NCI-H1092 treated with DMSO at 0.1 percent for 48 hours (cell line): ENCODE measurements at places on chromosomes 12 and 14.

DNA sequence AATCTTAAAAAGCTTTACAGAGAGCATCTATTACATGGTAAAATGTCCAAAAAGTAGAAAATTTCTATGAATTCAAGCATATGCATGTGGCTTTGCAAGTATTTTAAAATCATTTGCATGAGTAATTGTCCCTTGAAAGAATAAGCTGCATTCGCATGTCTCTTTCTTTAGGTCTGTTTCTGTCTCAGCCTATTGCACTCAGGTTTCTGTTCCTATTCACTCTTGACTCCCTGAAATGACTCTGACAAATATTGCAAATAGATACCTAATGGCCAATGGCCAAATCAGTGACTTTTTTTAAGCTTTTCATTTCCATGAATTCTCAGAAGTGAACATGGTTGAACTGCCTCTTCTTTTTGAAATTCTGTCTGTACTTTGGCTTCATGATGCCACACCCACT is 6.4 kb upstream of the TTC8 start:
- DNase-seq, result no peak

DNA sequence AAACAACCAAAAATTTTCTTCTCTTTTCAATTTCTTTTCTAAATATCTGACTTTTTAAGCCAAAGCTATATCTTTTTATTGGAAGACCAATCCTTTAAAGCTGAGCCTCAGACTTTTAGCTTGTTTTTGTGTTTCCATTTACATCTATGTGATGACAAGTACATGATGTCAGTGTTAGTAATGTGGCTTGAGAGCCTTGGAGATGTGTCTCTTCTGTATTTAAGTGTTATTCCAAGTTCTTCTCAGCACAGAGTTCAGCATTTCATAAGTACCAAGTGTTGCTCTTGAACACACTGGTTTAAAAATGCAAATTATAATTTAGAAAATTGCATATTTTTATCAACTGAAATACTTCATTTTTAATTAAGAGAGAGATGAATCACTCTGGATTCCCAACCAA is 948.9 kb upstream of the FLRT2 start:
- DNase-seq, result no peak

- DNase-seq, result peak; percentile 91
Observed at GRCh38 chr14:42556551-42556950, 949.9 kb downstream of the LRFN5 start.

DNA sequence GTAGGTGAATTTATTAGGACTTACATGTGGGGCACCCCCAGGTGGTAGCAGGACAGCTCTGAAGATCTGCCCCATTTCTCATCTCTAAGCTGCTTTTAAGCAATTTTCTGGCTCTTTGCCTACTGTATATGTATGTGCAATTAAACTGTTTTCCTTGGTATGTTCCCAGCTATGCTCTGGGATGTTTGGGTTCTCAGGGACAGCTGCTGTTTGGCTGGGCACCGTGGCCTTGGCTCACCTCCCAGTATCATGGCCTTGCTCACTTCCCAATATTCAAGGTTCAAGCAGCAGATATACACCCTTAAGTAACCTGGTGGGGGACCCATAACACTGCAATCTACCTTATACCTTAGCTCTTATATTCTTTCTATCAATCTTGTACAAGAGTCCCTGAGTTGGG is 53.7 kb upstream of the KITLG start:
- DNase-seq, result peak; percentile 40

DNA sequence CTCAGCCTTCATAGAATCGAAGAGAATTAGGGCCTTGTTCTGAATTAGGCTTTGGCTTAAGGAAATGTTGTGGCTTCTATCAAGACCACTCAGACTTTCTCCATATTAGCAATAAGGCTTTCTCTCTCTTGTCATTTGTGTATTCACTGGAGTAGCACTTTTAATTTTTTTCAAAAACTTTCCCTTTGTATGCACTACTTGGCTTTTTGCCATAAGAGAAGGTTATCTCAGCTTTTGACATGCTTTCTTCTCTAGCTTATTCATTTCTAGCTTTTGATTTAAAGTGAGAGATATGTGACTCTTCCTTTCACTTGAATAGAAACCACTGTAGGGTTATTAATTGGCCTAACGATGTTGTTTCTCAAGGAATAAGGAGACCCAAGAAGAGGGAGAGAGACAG is 244.2 kb downstream of the GPHN start:
- no peak for DNase-seq

DNA sequence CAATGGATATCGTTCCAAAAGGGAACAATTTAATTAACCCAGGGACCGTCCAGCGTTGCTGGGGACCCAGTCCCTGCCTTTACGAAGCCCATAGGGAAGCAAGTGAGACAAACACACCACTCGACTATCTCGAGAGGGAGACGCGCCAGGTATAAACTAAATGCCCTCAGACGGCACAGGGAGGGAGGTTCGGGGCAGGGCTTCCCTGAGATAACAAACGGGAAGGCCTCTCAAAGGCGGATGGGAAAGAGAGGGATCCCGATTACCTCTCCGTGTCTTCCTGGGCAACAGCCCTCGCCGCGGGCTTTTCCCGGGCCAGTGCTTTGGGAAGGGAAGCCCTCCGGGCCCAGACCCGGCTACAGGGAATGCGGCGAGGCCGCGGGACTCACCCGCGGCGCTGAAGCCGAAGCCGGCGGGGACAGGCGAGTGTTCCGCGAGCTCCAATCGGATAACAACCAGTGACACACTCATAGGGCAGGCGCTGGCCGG is 390 bp downstream of the BRAP start:
- DNase-seq, result no peak

DNA sequence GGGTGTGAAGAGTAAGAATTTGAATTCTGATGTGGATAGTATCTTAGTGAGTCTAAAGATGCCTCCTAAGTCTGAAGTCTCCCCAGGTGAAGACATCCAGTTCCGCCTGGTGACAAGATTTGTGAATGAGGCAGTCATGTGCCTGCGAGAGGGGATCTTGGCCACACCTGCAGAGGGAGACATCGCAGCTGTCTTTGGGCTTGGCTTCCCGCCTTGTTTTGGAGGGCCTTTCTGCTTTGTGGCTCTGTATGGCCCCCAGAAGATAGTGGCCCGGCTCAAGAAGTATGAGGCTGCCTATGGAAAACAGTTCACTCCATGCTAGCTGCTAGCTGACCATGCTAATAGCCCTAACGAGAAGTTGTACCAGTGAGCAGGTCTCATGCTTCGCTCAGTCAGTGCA is 24.6 kb upstream of the AICDA start:
- DNase-seq, result no peak

GRCh38 chr12:27107986-27108385 is 25.6 kb upstream of the C12orf71 start:
- DNase-seq, result no peak

- DNase-seq, result peak; percentile 10
Observed at GRCh38 chr14:54364555-54365415, 32.0 kb upstream of the CDKN3 start.

GRCh38 chr12:6632026-6632983 is 3.5 kb downstream of the LPAR5 start:
- no peak for DNase-seq

- DNase-seq, result no peak
Observed at GRCh38 chr14:54918427-54918826, 15.8 kb upstream of the GCH1 start.

GRCh38 chr12:87074781-87075180 is 818.6 kb upstream of the MGAT4C start:
- no peak for DNase-seq

- no peak for DNase-seq
Observed at GRCh38 chr12:30927222-30927611, 669 bp downstream of the TSPAN11 start.

DNA sequence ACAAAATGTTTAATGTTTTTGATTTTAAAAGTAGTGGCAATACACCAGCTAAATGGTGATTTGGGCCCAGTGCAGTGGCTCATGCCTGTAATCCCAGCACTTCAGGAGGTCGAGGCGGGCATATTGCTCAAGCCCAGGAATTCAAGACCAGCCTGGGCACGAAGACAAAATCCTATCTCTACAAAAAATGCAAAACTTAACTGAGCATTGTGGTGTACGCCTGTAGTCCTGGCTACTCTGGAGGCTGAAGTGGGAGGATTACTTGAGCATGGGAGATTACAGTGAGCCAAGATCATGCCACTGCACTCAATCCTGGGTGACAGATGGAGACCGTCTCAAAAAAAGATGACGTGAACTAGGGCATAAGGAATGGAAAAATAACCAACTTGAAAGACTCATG is 4.7 kb downstream of the RPL36AL start:
- no peak for DNase-seq

- peak; percentile 67 for DNase-seq
Observed at GRCh38 chr14:23483236-23483854, 13.8 kb downstream of the NGDN start.

DNA sequence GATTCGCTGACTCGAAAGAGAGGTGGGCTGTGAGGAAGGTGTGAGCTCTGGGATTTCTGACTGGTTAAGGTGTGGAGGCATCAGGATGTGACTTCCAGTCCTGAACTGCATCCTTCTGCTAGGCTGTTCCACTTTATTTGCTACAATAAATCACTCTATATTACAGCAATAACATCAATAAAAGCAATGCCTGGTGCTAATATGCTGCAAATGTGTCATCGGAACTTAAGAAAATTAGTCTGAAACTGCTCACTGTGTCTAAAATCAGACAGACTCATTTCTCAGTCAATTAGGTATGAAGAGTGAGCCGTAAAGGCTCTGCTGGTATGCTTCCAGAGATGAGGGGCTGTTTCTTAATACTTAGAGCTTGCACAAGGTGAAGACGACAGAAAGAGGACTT is 126.6 kb downstream of the HELB start:
- DNase-seq, result no peak

DNA sequence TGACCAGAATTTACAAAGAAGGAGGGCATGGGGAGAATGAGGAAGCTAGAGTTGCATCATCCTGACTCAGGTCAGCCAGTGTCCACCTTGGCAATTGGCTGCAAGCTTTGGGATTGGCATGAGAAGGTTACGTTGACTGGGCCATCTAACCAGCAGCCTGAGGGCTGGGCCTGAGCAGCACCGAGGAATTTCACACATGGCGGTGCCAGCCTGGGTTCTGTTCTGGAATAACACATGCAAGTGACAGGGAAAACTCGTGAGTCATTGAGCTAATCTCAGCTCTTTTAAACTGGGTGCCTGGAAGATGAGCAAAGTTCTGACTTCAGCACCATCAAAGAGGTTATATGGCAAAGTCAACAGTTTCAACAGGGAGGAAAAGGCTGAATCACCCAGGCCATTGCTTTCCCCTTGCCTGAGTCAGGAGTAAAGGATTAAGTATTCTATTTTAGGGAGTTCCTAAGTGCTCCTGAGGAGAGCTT is 543.2 kb upstream of the TBX3 start:
- no peak for DNase-seq

DNA sequence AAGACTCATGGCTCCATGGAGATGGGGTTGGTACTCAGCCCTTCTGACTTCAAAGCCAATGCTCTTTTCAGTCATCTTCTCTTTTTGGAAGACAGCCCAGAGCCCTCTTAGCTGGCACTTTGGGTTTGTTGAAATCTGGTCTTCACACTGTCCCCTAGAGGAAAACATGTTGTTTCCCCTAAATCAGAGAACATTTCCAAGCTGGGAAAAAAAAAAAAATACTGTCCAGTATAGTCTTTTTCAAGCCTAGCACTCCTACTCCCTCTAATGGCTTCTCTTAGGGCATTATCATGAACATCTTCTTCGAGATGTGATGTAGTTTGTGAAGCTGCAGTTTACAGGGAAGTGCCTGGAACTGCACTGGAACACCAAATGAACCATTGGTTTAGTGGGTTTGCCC is 3.0 kb upstream of the ZC3H14 start:
- DNase-seq, result peak; percentile 12

DNA sequence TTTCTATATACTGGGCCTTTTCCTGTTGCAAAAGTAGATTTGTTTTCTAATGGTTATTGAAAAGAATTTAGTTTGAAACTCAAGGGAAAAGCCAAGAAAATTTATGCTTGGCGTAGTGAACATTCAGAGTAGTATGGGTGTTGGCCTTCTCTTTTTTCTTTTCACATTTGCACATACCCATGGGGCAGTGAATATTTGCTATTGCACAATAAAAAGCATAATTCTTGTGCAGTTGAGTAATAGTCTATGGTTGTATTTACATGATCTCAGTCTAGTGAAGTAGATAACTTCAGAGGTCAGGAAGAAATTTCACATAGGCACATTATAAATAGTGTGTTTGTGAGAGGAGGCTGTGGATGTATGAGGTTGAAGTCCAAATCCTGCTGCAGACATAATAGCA is 158.1 kb downstream of the FLRT2 start:
- DNase-seq, result no peak

GRCh38 chr12:28164644-28165275 is 25.5 kb upstream of the CCDC91 start:
- no peak for DNase-seq

GRCh38 chr14:52961060-52961639 is 10.3 kb upstream of the FERMT2 start:
- DNase-seq, result peak; percentile 70

- DNase-seq, result no peak
Observed at GRCh38 chr12:95116341-95116740, 42.9 kb upstream of the NR2C1 start.

- peak; percentile 30 for DNase-seq
Observed at GRCh38 chr12:128338386-128339125, 71.6 kb downstream of the TMEM132C start.
